ENCODE measurements at places on chromosomes 3 and 15.
A peak's percentile ranks its signal among the peaks of the same experiment; 100 is the strongest.

DNA sequence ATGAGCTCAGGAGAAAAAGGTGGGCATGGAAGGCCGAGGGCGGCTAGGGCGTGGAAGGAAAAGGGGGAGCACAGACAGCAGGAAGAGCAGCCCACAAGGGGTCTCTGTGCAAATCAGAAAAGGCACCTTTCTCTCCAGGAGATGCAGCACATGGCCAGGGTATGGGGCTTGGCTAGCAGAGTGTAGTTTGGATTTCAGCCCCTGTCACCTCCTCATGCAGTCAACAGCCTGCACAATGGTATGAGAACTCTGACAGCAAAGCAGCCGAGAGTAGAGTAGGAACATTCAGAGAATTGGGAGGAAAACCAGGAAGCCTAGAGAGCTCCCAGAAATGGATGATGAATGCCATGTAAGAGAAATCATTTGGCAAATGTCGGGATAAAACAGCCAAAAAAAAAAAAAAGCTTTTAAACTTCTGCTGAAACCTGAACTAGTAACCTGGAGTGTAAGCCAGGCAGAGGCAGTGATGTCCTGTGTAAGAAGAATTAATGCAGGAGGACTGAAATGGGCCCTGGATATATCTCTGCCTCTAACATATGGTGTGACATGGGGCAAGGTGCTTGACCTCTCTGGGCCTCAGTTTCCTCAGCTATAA, 25.7 kb downstream of the FSTL1 start:
- no peak for DNase-seq

GRCh38 chr3:48565591-48566400, 2.2 kb upstream of the UCN2 start:
- DNase-seq = peak; percentile 12

DNA sequence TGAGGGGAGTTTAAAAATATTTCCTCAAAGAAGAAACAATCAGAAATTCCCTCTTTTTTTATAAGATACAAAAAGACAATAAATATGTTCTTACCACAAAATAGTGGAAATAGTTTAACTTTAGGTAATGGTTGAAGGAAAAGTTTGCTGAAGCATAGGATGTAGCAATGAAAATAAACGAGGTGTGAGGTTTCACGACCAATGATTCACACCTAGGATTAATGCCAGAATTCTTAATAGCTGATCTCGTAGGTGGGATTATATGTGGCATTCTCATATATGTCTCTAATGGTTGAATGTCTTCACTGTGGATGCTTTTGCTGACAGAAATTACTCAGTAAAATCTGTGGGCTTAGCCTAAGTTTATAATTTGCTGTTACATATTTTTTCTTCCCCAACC, 467.7 kb downstream of the FGF12 start:
- no peak for DNase-seq

GRCh38 chr3:73273341-73273740, 211.9 kb downstream of the EBLN2 start:
- no peak for DNase-seq

DNA sequence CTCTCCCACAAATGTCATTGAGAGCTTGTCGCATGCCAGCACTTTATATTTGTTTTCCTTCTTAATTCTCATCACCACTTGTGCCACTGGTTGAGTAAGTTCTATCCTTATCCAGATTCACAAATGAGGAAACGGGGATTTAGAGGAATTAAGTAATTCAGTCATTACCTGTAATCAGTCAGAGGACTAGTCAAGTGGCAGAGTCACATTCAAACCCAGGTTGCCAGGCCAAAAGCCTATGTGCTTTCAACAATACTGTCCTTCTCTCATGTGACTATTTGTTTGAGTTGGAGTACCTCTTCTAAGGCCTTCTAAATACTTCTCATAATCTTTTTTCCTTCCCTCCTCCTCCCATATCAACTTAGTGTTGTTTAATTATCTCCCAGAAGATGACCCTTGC, 76.9 kb downstream of the THRB start:
- no peak for DNase-seq

- no peak for DNase-seq
These were observed 53.4 kb downstream of the SLC6A11 start for GRCh38 chr3:10869460-10869859.

- peak; percentile 47 for DNase-seq
These were observed 283.9 kb upstream of the LYSMD4 start for GRCh38 chr15:100017140-100017539.

- DNase-seq = no peak
These were observed 1.0 kb upstream of the COL7A1 start for GRCh38 chr3:48596157-48596556.

GRCh38 chr15:100966997-100967396, 47.8 kb downstream of the LRRK1 start:
- no peak for DNase-seq

DNA sequence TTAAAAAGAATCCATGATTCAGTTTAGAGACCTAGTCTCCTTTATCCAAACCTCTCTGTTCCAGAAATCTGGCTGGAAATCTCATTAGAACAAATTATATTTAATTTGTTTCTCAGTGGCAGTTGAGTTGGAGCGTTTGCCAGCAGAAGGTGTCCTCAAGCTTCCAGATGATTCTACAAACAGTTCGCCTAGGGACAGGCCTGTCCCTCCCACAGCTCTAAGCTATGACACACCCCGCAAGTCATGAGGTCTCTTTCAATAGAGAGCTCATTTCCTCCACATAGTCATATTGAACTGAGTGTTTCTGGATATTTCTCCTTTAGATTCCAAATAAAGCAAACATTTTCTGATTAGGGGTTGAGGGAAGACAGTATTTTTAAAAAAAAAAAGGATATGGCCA, 230.3 kb downstream of the ATP8B4 start:
- DNase-seq = no peak

DNA sequence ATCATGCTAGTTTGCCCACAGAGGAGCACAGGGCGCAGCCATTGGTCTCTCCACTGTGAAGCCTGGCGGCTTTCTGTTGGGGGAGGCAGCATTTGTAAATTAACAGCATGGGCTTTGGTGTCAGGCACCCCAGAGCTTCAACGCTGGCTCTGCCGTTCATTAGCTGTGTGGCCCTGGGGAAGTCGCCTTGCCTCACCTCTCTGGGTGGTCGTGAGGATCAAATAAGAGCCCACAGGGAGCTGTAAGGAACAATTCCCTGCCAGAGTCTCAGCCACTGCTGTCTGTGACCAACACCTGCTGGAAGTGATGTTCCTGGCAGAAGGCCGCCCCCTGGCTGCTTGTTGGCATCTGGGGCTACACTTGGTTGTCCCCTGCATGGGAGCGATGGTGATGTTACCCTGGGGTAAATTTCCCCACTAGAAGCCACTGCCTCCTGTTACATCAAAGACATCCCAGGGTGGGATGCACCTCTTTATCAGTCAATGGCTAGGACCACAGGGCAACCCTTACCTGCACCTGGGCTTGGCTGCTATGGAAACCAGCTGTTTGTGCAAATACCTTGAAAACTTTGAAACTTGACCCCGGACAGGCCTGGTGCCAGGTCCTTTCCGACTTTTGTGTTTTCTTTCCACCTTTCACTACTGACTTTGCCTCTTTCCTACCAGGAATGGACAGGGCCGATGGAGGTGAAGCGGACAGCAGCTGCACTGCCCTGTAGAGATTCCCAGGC, 36.9 kb downstream of the DNASE1L3 start:
- DNase-seq = peak; percentile 38

DNA sequence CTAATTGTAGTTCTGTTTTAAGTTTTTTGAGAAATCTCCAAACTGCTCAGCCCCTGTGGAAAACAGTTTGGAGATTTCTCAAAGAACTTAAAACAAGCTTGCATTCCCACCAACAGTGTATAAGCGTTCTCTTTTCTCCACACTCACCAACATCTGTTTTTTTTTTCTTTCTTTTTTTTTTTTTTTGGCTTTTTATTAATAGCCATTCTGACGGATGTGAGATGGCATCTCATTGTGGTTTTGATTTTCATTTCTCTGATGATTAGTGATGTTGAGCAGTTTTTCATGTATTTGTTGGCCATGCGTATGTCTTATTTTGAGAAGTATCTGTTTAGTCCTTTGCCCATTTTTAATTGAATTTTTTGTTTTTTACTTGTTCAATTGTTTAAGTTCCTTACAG, 73.1 kb upstream of the COL8A1 start:
- DNase-seq = no peak

GRCh38 chr15:35566991-35567390, 21.0 kb upstream of the DPH6 start:
- DNase-seq = no peak

DNA sequence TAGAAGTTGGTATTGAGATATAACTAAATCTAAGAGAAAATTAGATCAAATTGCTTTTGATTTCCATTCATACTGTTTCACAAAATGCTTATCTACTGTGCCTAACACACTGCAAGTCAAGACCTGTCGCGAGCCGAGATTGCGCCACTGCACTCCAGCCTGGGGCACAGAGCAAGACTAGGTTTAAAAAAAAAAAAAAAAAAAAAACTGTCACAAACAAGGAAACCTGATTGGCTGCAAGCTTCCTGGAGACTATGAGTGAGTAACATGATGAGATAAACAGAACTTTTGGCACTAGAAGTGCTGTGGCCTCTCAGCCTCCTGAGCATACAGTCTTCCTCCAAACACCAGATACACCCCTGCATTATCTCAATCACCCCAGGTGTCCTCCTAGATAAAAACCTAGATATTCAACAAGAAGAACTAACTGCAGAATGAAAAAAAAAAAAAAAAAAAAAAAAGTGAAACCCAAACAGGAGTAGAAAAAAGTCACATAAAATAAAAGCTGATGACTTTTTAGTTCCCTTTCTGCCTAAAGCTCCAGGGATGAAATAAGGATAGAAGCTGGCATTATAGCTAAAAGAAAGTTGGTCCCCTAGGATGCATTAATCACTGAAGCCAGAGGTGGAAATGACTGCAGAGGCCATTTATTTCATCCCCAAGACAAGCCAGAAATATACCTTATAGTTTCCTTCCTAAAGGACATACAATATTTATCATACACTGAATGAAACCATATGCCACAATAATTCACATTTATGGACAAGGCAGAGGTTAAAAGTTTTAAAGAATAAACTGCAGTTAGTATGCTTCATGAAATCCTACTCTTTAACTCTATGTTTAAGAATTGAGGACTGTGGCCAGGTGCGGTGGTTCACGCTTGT, 82.4 kb downstream of the P3H2 start:
- peak; percentile 75 for DNase-seq

DNA sequence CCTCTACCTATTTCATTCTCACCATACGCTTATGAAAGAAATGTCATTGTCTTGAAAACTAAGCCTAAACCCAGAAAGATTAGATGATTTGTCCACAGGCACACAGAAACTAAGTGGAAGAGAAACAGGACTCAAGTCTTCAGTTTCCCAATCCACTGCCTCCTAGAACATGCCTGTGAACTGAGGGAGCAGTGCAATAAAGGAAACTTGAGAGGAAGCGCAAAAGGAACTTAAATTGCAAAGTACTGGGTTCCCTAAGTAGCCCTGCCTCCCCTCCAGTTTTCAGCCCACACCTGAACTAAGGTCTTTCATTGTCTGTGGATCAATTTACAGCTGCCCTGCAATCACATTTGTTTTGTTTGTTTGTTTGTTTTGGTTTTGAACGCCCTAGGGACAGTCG, 56.7 kb upstream of the TSEN2 start:
- no peak for DNase-seq

Data from A673 (cell line).